ENCODE measurements at places on chromosomes 3 and 15.

DNA sequence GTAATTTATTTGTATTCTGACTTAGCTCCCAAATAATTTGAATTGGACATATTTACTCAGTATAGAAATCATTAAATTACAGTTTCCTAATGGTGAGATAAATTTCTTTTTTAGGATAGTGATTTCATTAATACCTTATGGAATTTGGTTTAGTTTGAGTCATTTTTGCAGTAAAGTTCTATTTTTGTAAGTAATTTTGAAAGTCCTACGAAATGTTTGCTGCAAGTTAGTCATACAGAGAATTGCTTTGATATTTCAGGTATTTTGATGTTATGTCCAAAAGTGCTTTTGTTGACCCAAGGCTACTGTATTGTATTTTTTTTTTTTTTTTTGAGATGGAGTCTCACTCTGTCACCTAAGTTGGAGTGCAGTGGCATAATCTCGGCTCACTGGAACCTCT, 41.7 kb downstream of the TCF12 start:
- no peak for DNase-seq

DNA sequence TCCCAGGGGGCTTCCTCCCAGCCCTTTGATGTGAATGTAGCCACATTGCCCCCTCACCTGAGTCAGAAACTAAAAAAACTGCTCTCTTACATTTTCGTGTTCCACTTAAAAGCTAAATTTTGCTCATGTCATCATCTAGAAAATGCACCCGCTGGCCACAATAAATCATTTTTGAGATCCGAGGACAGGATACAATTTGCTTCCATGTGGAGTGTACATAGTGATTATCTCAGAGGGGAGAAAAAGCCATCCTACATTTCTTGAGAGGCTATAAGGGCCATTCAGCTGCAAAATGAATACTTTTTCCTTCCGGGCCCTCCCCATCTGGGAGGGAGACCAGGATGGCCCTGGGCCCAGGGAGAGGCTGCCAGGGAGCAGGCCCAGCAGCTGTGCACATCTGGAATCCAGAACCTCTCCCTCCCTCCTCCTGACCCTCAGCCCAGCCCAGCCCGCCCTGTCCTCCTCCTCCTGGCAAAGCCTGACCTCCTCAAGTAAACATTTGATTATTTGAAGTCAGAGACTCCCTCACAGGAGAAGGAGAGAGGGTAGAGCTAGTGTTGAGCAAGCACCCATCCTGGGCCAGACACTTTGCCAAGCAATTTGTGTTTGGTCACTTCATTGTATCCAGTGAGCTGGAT, 59.1 kb downstream of the CORO2B start:
- DNase-seq = peak; percentile 80

DNA sequence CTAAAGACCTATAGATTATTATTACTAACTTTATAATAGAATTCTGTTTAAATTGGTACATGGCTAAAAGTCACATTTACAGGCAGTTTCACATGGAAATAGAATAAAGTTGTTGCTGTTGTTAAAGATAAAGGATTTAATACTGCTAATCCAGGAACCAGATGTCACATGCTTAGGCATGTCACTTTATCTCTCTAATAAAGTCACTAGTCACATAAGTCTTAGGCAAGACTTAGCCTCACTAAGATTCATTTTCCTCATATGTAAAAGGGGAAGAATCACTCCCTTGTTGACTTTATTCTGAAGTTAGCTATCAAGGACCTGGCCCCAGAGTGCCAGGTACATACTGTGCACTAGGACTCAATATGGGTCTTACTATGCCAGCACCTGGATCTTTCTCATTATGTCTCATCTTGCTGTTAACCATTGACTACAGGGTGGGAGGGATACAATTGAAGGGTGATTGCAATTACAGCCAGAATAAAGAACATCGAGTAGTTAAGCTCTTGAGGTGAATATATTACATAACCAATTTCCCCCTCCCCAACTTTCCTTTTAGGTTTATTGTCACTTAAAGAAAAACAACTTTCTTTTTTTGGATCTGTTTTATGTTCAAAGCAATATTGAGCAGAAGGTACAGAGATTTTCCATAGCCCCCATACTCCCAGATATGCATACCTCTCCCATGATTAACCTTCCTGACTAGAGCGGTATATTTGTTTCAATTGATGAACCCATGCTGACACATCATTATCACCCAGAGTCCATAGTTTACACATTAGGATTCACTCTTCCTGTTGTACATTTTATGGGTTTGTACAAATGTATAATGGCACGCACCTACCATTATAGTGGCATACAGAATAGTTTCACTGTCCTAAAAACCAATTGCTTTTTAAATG, 36.6 kb downstream of the LNP1 start:
- DNase-seq = no peak

GRCh38 chr15:60779718-60780503, 301.0 kb upstream of the ICE2 start:
- DNase-seq = no peak

GRCh38 chr3:9179826-9180763, 69.4 kb downstream of the SRGAP3 start:
- no peak for DNase-seq

DNA sequence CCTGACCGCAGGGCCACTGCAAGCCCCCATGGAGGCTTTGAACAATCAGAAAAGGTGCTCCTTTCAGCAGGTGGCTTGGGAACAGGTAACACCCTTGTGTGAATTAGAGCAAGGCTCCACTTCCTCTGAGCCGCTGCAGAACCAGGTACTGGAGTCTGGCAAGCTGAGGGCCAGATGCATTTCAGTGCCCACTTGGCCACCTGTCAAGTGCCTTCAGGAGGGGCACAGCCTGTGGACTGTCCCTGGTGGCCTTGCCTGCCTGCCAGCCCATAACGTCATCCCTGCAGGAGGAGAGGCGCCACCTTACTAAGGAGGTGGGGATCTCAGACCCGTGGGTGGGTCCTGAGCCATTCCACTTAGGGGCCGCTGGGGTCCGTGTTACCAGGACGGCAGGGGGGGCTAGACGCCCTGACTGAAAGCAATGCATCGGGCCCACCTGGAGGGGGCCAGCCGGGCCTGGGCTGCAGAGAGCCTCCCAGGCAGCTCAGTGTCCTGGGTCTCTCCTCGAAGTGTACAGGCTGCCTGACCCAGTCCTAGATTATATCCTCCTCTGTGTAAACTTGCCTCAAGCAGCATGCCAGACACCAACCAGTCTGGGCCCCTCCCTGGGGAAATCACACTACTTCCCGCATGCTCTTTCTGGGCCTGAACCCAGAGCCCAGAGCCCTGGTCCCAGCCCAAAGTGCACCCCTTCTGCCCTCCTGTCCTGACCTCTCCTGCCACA, 16.1 kb downstream of the SPTBN5 start:
- no peak for DNase-seq

Data from heart right ventricle (tissue), 16 donors.